ENCODE measurements at places on chromosomes 2 and 18.
A peak's percentile ranks its signal among the peaks of the same experiment; 100 is the strongest.

- no peak for DNase-seq
Measured at GRCh38 chr2:169031202-169031601, at the start of gene ABCB11. Gene ABCB11, minus strand, starts transcription at chr2:169031324. Its CDS starts 13,199 bp downstream, at chr2:169018125.

- peak; percentile 81 for DNase-seq
Measured at GRCh38 chr2:85852937-85853498, 35.8 kb downstream of the ST3GAL5 start.

GRCh38 chr18:36899289-36899688 lies 70.4 kb downstream of the KIAA1328 start:
- DNase-seq = peak; percentile 19

GRCh38 chr2:23988371-23988770 lies 21.5 kb upstream of the MFSD2B start:
- DNase-seq = peak; percentile 52

- DNase-seq = no peak
Measured at GRCh38 chr2:203346612-203347011, 18.4 kb downstream of the ABI2 start.

- no peak for DNase-seq
Measured at GRCh38 chr2:235384624-235385023, 109.2 kb upstream of the AGAP1 start.

DNA sequence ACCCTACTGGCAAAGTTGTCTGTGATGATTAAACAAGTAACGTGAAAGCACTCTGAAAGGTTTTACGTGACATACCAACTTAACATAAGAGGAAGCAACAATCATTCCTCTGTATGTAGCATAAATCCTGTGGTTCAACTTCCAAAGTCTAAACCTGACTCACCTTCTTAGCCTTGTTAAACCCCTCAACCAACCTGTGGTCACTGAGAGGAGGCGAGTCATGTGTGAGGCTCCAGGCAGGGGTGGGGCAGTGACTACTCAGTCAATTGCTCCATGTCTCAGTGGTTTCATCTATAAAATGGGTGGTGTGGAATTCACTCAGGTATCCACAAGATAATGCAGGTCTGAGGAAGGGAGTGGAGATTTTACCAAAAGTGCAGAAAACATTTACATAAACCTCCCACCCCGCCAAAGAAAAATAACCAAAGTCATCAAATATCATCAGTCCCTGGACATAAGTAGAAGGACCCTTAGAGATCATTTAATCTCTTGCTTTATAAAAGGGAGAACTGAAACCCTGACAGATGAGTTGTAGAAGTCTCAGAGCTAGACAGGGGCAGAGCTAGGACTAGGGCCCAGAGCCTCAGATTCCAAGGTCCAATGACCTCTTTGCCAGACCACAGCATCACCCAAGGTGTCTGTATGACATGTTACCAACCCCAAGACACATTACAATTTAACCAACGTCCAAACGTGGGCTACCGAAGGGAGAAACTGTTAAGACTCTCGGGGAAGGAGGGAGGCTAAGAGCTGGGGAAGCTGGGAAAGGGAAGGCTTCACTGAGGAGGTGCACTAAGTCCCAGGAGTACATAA lies 3.7 kb upstream of the PCBP1 start:
- no peak for DNase-seq

- DNase-seq = no peak
Measured at GRCh38 chr2:216339456-216340279, 32.6 kb downstream of the MARCHF4 start.

DNA sequence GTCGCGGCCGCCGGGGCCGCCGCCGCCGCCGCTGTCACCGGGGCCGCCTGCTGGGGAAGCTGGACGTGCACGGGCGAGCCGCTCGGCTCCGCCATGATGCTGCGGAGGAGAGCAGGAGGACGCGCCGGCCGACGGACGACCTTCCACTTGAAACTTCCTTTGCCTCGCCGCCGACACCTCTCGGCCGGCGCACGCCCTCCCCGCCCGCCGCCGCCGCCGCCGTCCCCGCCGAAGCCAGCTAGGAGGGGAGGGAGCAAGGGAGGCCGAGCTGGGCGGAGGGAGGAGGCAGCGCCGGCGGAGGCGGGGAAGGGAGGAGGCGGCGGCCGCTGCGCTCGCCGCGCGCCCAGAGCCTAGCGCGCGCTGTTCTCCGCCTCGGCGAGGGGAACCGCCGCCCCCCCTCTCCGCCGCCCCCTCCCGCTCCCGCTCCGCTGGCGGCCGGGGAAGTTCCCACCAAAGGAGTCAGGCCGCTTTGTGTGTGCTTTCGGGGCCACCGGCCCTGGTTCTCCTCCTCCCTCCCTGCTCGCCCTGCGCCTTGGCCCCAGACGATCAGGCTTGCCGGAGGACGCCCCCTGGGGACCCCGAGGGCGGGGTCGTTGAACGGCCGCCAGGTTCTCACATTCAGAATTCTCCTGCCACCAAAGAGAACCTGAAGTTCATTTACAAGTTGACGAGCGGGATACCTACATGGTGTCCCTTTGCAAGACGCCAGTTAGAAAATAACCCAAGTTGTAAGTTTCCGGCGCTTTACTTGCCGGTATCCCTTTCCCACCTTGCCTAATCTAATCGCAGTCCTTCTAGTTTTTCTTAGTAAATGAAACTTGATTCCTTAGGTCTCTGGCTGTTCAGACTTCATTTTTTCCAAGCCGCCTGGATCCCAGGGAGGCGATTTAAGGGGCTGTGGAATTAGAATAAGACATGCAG lies at the start of gene STK39:
Gene STK39, minus strand, starts transcription at position 255 of the 921 bp plus-strand sequence. Its CDS starts 160 bp downstream, at position 95.
- peak; percentile 83 for DNase-seq

GRCh38 chr2:119449521-119449920 lies 17.9 kb downstream of the TMEM37 start:
- DNase-seq = no peak

DNA sequence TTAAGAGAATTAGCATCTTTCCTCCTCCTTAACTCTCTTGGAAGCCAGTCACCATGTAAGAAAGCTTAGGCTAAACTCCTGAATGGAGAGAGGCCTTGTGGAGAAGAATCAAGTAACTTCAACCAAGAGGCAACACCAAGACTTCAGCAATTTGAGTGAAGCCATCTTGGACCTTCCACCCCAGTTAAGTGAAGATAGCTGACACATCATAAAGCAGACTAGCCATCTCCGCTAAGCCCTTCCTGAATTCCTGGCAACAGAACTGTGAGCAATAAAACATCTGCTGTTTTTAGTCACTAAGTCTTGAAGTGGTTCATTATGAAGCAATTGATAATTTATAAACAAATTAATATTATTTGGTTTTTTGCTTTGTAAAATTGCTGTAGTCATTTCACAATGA lies 1.5 kb upstream of the ZNF397 start:
- no peak for DNase-seq

DNA sequence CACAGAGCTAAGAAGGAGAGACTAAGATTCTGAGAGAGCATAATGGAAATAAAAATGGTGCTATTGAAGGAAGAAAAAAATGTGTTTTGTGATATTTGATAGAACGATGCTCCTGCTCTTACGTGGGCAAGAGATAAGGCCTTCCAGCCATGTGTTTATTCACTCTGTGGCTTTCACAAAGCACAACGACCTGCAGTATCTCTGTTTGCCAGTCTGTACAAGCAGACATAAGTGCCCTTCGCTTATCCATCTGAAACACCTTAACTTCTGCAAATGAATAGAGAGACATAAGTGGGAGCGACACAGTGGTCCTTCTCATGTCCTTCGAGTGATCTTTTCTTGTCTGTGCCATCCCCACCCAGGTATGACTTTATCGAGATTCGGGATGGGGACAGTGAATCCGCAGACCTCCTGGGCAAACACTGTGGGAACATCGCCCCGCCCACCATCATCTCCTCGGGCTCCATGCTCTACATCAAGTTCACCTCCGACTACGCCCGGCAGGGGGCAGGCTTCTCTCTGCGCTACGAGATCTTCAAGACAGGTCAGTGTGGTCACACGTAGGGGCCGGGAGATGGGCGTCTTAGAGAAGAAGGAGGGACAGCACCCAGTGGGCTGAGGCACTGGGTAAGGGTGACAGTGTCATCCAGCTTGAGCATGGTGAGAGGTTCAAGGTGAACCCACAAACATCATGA lies 33.7 kb downstream of the NRP2 start:
- DNase-seq = no peak

DNA sequence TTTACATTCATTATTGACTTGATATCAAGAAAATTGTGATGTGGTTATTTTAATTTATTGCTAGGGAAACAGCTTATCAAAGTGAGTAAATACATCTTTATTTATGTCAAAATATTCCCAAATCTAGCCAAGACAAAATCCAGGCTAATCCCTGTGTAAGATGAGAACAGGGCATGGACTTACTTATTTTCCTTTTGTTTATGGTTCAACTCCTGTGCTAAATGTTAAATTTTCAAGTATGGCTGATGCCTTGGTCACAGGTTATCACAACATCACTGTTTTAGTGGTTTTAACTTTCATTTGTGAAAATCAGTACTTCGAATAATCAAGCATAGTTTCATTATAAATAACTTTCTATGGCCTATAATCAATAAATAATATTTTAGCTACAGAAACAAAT lies 657.0 kb upstream of the SYT4 start:
- DNase-seq = no peak

DNA sequence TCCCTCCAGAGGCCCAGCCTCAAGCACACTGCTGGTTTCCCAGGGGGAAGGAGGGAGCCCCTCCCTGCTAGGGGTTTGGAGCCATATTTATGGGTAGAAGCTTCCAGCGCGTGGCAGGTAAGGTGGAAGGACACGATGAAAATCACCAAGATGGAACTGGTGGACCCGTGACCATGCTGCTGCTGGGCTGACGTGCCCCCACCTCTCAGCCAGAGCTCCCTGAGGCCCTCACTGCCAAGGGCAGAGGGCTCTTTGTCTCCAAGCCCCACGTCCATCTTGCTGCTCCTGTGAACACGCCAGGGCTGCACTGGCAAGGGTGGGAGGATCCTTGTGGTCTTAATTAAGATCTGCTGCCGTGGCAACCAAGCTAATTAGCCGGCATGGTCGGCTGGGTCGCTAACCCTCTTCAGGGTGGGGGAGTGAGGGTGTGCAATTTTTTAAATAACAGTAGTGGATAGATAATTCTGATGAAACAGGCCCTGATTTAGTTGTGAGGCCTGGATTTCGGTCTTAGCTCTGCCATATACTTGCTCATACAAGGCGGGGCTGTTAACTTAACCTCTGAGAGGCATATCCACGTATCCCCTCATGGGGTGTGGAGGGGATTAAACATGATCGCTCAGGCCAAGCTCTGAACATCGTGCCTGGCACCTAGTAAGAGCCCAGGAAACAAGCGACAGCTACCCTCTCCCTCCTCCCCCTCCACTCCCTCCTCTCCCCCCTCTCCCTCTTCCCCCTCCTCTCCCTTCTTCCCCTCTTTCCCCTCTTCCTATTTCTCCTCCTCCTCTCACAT lies 232.8 kb downstream of the CELF4 start:
- DNase-seq = no peak

DNA sequence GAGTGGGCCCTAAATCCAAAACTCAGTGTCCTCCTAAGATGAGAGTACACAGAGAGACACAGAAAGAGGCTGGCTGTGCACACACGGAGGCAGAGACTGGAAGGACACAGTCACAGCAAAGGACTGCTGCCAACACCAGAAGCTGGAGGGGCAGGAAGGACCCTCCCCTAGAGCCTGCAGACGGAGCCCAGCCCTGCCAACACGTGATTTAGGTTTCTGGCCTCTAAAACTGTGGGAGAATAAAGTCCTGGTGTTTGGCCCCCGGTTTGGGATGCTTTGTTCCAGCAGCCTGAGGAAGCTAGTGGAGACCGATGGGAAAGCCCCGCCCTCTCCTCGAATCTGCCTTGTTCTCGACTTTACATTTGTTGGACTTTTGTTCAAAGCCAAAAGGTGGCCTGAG lies 10.6 kb downstream of the CNDP1 start:
- DNase-seq = no peak

DNA sequence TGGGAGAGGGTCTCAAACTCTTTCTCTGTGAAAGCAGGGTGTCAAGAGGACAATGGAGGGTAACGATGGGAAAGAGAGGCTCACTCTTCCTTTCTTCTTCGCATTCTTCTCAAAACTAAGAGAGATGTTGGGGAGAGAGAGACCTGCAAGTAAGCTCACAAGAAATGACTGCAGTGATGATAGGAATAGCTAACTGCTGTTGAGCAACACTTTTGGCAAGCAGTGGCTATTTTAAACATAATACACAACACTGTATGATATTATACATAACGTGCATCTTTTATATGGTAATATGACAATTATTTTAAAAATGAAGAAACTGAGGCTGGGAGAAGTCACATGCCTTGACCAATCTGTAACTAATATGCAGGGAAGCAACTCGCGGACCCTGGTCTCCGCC lies 247.5 kb downstream of the CMPK2 start:
- no peak for DNase-seq

GRCh38 chr2:216516730-216517350 lies 18.2 kb downstream of the RPL37A start:
- peak; percentile 20 for DNase-seq

DNA sequence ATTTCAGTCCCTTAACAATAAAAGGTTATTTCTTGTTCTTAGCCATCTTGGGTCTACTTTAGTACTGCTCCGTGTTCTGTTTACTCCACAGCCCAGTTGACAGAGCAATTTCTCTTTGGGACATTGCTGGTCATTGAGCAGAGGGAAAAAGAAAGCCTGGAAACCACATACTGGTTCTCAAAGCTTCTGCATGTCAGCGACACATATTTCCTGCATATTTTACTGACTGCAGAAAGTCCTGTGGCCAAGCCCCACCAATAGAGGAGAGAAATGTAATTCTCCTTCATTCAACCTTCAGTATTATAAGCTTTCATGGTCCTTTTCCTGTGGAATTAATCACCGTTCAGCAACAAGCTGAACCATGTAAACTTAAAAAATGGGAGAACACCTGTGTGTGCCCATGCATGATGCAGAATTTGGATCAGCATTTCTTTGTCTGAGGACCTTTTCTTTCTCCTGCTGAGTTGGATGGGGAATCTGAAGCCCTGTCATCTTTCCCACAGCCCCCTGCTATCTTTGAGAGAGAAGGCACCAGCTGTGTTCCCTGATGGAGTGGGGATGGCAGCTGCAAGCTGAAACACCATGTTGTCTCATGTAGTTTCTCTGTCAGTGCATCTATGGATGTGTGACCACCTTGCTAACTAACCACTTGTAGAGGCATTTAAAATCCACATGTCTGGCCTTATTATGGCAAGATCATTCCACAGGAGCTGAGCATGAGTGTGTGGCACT lies 431.6 kb downstream of the MEIS1 start:
- no peak for DNase-seq

GRCh38 chr2:10300328-10300920 lies 2.3 kb upstream of the HPCAL1 start:
- DNase-seq = no peak

DNA sequence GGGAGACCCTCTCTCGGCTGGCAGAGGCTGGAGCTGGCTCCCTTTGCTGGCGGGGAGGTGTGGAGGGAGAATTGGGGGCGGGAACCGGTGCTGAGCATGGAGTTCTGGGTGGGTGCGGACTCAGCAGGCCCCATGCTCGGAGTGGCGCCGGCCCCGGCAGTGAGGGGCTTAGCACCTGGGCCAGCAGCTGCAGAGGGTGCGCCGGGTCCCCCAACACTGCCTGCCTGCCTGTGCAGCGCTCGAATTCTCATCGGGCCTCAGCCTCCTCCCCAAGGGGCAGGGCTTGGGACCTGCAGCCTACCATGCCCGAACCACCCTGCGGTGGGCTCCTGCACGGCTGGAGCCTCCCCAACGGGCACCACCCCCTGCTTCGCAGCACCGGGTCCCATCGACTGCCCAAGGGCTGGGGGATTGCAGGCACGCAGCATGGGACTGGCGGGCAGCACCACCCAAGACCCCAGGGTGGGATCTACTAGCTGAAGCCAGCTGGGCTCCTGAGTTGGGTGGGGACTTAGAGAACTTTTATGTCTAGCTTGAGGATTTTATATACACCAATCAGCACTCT lies 129.8 kb downstream of the LRRC30 start:
- DNase-seq = no peak

- DNase-seq = no peak
Measured at GRCh38 chr2:70161069-70161534, 29.7 kb downstream of the C2orf42 start.

- no peak for DNase-seq
Measured at GRCh38 chr2:233455006-233455405, 100.7 kb downstream of the DGKD start.
